ENCODE measurements at places on chromosomes 11 and 22. TPM values are rescaled to one million over a fixed set of nuclear protein-coding genes. Genes with fewer than 3 reads are reported as not detected.
A peak's percentile ranks its signal among the peaks of the same experiment; 100 is the strongest.

DNA sequence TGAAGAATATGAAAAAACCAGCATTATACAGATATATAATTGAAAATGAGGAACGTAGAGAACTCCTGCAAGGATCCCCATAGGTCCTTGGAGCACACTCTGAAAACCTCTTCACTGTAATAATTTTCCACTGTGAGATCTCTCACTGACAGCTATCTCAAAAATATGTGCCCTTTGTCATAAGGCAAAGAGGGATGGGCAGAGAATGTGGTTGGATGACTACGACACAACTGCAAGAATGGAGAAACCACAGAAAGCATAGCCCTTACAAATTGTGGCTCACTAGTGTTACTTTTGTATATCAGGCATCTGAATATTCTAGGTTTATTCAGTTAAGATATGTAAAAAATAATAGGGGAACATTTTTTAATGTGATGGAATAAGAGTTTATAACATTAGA is 7.9 kb upstream of the CTSC start:
- H3K4me1 ChIP-seq: no peaks in the 10 kb centered on the region
- DNase-seq: no peak
- H3K4me3 ChIP-seq: no peak overlapping the region
- H3K27me3 ChIP-seq: no peaks in the 10 kb centered on the region
- no peak overlapping the region for H3K27ac ChIP-seq
- no peaks in the 10 kb centered on the region for H3K36me3 ChIP-seq

DNA sequence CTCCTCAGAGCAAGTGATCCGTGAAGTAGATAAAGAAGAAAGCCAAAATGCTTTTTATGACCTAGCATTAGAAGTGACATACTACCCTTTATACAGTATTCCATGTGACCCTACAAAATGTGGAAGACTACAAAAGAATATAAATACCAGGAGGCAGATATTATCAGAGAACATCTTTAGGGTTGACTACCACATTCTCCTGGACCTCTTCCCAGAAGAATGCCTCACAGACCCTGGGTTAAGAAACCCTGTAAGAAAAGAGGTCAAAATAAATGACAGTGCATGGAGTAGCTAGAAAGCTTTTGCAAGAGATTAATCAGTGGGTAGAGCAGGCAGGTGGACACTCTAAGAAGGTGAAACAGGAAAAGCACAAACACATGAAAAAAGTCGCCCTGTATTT is 69.2 kb downstream of the FANCF start:
- H3K27ac ChIP-seq: no peak overlapping the region
- H3K36me3 ChIP-seq: no peaks in the 10 kb centered on the region
- H3K4me1 ChIP-seq: no peaks in the 10 kb centered on the region
- no peak for DNase-seq

DNA sequence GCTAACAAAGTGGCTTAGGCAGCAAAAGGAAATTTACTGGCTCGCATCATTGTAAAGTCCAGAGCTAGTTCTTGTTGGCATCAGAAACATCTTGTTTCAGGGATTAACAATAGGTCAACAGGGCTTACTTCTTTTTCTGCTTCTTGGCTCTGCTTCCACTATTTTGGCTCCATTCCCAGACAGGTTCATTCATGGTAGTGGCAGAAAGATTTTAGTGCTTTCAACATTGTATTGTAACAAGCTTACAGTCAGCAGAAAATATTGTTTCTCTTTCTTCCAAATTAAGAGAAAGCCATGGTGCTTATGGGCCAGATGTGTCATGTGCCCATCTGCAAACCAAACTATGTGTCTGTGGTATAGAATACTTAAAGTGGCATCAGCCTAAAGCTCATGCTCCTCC is 315.6 kb downstream of the RAB38 start:
- no peaks in the 10 kb centered on the region for H3K27me3 ChIP-seq
- H3K4me1 ChIP-seq: no peaks in the 10 kb centered on the region
- no peaks in the 10 kb centered on the region for H3K36me3 ChIP-seq
- no peak for DNase-seq
- H3K4me3 ChIP-seq: no peak overlapping the region

DNA sequence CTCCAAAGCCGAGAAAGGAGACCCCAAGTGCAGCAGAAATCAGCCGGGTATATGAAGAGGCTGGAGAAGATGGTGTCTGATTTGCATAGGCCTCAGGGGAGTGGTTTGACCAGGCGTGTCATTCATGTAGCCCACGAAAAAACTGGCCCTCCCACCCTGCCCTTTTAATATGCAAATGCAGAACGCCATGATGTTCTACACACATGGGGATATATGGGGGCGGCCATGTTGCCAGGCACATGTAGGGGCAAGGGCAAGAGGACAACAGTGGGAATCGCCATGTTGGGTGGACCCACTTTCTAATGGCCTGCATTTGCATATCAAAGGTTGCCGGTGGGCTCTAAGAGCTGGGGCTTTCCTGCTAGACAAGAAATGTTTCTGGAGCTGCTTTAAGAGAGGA is 86.4 kb downstream of the ISX start:
- H3K4me3 ChIP-seq: no peak overlapping the region
- no peak for DNase-seq
- no peaks in the 10 kb centered on the region for H3K4me1 ChIP-seq
- no peaks in the 10 kb centered on the region for H3K27me3 ChIP-seq
- no peaks in the 10 kb centered on the region for H3K36me3 ChIP-seq

GRCh38 chr11:65286686-65287085 is 24.9 kb downstream of the POLA2 start:
- H3K4me3 ChIP-seq: no peak overlapping the region
- DNase-seq: no peak
- H3K36me3 ChIP-seq: peaks cover 15% of the 10 kb centered on the region
- no peaks in the 10 kb centered on the region for H3K27me3 ChIP-seq
- H3K4me1 ChIP-seq: peaks cover 20% of the 10 kb centered on the region

DNA sequence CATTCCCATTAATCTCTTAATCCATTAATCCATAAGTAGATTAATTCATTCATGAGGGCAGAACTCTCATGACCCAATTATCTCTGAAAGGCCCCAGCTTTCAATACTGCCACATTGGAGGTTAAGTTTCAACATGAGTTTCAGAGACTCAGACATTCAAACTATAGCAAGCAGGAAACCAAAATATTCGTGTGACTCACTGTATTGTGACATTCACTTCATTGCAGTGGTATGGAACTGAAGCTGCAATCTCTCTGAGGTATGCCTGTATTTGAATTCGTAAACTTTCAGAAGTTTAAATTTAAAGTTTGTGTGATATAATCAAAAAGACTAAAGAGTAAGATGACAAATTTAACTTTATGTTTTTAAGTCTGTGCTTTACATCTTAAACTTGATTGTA is 2.9 kb upstream of the OR52J3 start:
- no peaks in the 10 kb centered on the region for H3K4me1 ChIP-seq
- H3K27ac ChIP-seq: no peak overlapping the region
- no peaks in the 10 kb centered on the region for H3K36me3 ChIP-seq
- no peak overlapping the region for H3K4me3 ChIP-seq

LRRC74B gene
- total RNA-seq: not detected

- no peak for DNase-seq
- no peaks in the 10 kb centered on the region for H3K4me1 ChIP-seq
- H3K27ac ChIP-seq: no peak overlapping the region
- no peaks in the 10 kb centered on the region for H3K36me3 ChIP-seq
- no peak overlapping the region for H3K4me3 ChIP-seq
These were observed 126.3 kb downstream of the CADM1 start for GRCh38 chr11:115377882-115378296.

DNA sequence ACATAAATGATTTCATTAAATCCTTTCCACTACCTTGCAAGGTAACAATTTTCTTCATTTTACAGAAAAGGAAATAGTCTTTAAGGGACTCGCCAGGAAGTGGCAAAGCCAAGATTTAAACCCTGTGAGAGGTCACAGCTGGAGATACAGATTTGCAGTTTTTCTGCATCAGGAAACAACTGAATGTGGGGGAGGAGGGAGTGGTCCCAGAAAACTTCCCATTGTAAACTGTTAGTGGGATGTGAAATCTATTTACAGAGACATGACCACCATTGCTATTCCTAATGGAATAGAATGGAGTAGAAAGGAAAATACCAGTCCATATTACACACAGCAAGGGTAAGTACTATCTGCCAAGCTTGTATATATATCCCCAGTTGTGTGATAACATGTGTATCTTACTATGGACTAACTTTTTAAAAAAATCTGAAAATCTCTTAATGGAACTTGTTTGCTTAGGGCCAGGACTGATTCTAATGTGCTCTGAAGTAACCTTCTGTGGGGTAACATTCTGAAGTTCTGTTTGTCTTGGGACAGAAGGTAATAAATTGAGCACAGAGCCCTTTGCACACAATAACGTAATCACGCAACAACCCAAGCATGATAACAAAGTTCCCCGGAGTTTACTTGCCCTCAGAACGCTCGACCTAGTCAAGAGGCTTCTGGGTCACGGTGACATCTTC is 10.9 kb upstream of the TSKU start:
- no peak overlapping the region for H3K4me3 ChIP-seq
- no peak for DNase-seq
- H3K27me3 ChIP-seq: no peaks in the 10 kb centered on the region
- H3K36me3 ChIP-seq: no peaks in the 10 kb centered on the region
- peak overlapping the region; percentile 88 for H3K27ac ChIP-seq

DNA sequence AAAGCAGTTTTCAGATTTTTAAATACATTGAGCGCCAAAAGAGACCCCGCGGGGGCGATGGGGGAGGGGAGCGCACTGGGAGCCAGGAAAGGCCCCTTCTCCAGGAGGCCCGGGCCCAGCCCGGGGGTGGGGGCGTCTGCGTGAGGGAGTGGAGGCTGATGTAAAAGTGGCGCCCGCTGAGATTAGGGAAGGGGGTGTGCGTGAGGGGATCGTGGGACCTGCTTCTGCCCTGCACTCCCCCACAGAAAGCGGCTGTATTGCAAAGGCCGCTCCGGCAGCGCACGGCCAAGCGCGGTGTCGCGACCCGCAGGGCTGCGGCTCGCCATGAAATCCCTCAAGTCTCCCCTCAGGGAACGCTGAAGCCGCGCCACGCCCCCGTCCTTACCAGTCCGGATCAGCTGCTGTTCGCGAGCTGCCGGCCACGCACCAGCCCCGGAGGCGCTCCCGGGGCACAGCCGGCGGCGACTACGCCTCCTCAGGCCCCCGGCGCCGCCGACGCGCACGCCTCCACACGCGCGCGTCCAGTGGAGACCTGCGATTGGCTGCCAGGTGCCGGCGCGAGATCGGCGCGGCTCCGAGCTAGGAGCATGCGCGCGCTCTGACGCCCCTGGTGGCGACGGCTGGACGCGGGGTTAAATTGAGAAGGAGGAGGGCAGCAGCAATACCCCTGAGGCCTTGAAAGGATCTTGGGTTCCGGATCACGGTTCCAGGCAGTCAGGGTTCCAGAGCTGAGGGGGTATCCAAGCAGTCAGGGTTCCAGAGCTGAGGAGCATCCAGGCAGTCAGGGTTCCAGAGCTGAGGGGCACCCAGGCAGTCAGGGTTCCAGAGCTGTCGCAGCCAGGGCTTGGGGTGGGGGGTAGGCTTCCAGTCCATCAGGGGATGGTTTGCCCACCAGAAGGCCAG is at the start of gene ZNF280B:
TSS of gene ZNF280B (minus strand) at position 469 of the 903 bp plus-strand sequence. CDS start 19,344 bp downstream, outside the sequence.
- DNase-seq: no peak
- H3K27me3 ChIP-seq: no peaks in the 10 kb centered on the region
- H3K4me3 ChIP-seq: peak within 1 kb of the TSS; percentile 39
- no peak within 1 kb of the TSS for H3K27ac ChIP-seq
- peaks cover 8% of the 10 kb centered on the region for H3K4me1 ChIP-seq
- no peaks in the 10 kb centered on the region for H3K36me3 ChIP-seq

- no peak for DNase-seq
- no peak overlapping the region for H3K4me3 ChIP-seq
- H3K36me3 ChIP-seq: no peaks in the 10 kb centered on the region
- no peaks in the 10 kb centered on the region for H3K4me1 ChIP-seq
These were observed 556 bp downstream of the CRYBB2 start for GRCh38 chr22:25219948-25220442.

OR8D1 gene
- total RNA-seq: not detected

MN1 gene
- total RNA-seq: 6.1 TPM

DNA sequence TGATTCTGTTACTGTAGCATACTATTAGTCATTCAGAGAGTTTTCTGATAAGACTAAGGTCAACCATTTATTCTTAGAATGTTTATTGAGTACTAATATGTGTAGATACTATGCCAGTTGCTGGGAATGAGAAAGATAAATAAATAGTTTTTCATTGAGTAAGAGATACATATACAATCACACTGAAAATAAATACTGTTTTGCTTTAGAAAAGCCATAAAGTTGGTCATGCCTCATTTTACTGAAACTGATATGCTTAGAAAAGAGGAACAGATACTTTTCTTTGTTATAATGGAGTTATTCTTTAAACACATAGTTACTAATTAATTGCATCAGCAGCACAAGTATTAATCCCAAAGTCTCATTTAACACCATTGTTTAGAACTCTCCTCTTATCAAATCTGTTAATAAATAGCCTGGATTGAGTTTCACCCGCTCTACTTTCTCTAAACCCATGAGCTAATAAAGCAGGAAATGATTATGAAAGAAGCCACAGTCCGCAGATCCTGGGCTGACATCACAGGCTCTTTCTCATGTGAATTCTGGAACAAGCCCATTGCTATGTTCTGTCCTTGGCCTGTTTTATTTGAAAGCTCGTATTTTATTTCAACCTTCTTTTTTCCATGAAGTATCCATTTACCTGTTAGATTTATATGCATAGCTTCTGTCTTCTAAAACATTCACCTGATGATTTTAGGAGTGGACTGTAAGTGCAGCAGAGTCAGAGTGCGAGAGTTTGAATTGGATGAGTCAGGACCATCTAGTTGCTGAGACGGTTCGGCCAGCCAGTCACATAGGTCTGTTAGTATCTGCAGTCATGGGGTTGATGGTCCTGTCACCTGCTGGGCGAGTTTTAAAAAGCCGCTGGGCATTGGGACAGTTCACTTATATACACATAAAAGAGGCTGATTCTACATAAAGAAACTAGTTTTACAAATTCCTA is 35.5 kb downstream of the PIWIL4 start:
- no peak for DNase-seq
- no peak overlapping the region for H3K27ac ChIP-seq
- H3K27me3 ChIP-seq: no peaks in the 10 kb centered on the region
- H3K4me1 ChIP-seq: no peaks in the 10 kb centered on the region

FIBIN gene
- total RNA-seq: 118 TPM

DEUP1 gene
- not detected for total RNA-seq

- H3K4me3 ChIP-seq: no peak overlapping the region
- no peaks in the 10 kb centered on the region for H3K36me3 ChIP-seq
- DNase-seq: no peak
- H3K4me1 ChIP-seq: no peaks in the 10 kb centered on the region
These were observed 49.3 kb upstream of the PAX6 start for GRCh38 chr11:31860391-31860790.

DNA sequence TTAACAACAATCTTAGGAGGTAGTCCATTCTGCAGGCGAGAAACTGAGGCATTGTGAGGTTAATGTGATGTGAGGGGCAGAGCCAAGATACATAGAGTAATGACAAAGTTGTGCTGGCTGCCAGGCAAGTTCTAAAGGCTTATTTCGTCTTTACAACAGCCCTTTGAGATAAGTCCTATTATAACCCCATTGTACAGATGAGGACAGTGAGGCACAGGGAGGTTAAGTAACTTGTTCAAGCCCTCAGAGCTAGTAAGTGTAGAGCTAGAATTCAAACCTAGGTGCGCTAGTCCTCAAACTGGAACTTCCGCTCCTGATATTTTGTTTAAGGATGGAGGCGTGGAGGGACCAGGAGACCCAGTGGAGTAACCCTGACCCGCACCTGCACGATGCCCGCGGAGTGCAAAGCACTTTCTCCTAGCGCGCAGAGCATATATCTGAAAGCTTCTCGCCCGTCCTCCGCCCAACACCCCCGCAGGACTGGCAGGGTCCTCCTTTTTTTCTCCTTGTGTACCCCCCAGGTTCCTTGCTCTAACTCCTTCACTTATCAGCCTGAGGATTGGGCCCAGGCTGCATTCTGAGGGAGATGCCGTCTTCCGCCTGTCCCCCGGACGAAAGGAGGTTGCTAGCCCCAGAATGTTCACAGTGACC is 4.9 kb upstream of the FLI1 start:
- DNase-seq: no peak
- peaks cover 3% of the 10 kb centered on the region for H3K27me3 ChIP-seq
- no peak overlapping the region for H3K4me3 ChIP-seq
- no peaks in the 10 kb centered on the region for H3K36me3 ChIP-seq
